ENCODE measurements at places on chromosomes 3 and 15.

GRCh38 chr3:125715651-125716050 lies 120.4 kb upstream of the OSBPL11 start:
- DNase-seq, result no peak

DNA sequence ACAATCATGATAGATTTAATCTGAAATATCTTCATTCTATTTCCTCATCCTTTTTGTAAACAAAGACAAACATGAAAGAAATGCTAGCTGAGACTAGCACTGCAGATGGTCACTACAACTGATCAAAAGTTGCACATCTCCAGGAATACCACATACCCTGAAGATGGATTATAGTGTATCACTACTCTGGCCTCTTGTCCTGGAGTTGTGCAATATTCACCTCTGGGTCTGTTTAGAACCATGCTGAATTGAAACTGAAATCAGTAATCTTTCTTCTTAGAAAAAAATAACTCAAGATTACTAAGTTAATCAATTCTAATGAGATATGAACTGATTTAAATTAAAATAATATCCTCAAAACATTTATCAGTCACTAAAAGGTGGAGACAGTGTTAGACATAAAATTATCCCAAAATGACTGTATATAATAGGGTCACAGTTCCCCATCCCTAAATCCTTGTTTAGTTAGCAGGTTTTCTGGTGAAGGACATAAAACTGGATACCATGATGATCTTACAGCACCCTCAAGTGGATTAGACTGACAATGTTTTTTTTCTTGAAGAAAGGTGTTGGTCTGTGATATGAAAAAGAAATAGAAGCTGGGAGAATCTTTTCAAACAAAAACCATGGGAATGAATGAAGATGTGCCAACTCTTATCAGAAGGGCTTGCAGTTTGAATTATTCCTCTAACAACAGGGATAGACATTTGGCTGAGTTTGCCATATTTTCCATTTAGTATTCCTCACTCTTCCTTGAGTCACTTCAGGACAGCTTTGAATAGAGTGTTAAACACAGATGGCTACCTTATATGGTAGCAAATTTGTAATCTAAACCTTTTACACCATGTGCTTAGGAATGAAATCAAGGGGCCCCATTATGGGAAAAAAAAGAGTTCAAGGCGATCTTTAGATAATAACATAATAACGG lies 7.1 kb upstream of the TTC14 start:
- DNase-seq, result no peak

GRCh38 chr3:24096695-24097290 lies 151.7 kb downstream of the NR1D2 start:
- DNase-seq, result no peak

DNA sequence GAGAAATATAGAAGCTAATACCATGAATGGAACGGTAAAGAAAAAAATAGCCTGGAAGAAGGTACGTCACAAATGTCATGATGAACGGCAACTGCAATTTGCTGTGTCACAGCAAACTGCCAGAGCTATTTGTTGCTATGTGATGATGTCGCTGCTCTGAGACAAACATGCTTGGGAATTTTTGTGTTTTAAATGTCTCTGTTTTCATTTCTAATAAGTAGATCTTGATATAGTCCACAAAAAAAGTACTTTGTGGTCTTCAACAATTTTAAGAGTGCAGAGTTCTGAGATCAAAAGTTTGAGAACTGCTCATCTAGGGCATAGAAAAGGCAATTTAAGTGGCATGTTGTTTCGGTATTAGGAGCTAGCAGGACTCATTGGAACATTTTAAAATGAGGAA lies 4.3 kb upstream of the NR1D2 start:
- no peak for DNase-seq

All from activated naive CD4-positive, alpha-beta T cell (primary cell).